Fibroblast of skin of left quadriceps (primary cell): ENCODE measurements at places on chromosomes 1 and 21.

GRCh38 chr1:147627435-147628110, 42.8 kb downstream of the ACP6 start:
- peak; percentile 16 for DNase-seq

- DNase-seq = no peak
Measured at GRCh38 chr1:227417756-227418480, 99.6 kb upstream of the CDC42BPA start.

DNA sequence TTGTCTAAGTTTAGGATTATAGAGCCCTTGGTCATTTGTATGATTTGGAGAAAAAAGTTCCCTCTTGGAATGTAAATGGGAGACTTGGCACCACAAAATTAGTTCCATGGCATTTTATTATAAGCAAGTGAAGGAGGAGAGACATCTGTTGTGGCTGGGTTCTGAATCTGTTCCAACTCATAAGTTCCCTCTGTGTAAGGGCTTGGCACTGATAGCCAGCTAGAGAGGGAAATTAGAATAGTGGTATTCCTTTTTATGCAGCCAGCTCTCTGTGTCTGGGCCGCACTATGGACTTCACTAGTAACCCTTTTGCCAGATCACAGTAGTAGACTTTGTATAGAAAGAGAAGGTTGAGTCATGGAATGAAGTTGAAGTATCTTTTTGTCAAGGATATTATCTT, 31.1 kb downstream of the GNAI3 start:
- DNase-seq = no peak

DNA sequence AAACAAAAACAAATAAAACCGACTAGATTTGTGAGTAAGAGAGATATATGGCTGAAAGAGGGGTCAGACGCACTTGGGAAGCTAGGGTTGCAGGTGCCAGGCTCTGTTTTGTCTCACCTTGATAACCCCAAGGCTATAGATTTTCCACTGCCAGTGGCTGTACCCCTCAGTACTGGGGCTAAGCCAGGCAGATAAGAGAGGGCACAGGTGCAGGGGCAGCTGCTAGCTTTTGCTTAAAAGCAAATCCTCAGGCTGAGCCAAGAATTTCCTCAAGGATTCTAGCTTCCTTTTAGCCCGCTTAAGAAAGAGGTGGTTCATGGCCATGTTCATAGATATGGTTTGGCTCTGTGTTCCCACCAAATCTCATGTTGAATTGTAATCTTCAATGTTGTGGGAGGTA, 57.9 kb downstream of the OVGP1 start:
- no peak for DNase-seq

GRCh38 chr1:16913833-16914662, 7.7 kb upstream of the CROCC start:
- peak; percentile 95 for DNase-seq

GRCh38 chr1:164876398-164877116, 317.6 kb downstream of the PBX1 start:
- DNase-seq = no peak

- DNase-seq = no peak
Measured at GRCh38 chr1:150957666-150958065, 17.0 kb downstream of the CERS2 start.

- DNase-seq = no peak
Measured at GRCh38 chr1:153963850-153964331, 554 bp upstream of the SLC39A1 start.

- no peak for DNase-seq
Measured at GRCh38 chr1:168387781-168388760, 107.4 kb downstream of the TBX19 start.

DNA sequence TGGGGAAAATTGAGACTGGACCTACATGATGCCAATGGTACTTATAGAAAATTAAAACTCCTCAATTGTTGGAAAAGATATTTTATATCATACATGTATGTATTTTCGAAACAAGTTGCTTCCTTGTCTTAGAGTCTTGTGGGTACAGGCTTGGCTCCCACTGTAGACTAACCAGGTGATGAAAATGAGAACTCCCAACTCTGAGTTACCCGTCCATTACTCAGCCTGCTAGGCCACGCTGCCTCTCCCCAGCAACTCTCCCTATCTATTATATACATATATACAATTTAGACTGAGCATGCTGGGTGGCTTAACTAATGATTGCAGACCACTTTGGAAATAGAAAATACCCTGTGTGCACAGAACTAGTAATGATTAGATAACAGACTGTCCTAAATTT, 628.7 kb downstream of the LMO4 start:
- DNase-seq = no peak

GRCh38 chr1:6653436-6654290, 29.0 kb downstream of the THAP3 start:
- no peak for DNase-seq
